ENCODE measurements at places on chromosomes 6 and 20.
A peak's percentile ranks its signal among the peaks of the same experiment; 100 is the strongest.

DNA sequence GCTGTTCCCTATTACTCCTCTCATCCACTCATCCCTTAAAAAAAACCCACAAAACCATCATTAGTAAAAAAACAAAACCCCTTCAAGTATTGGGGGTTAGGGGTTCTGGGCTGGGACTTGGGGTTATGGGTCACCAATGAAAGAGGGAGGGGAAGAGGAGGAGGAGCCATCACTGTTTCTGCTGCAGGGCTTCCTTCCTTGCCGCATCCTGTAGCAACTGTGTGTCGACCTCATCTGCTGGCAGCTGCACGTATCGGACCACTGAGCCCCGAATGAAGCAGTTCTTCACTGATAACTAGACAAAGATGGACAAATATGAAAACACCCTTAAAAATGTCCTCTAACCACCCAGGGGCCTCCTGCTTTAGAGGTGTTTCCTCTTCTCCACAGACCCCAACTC, 2.0 kb upstream of the VARS1 start:
- peaks cover 7% of the 10 kb centered on the region for H3K4me1 ChIP-seq
- H3K27me3 ChIP-seq, result no peaks in the 10 kb centered on the region
- DNase-seq, result peak; percentile 6
- no peaks in the 10 kb centered on the region for H3K36me3 ChIP-seq

DNA sequence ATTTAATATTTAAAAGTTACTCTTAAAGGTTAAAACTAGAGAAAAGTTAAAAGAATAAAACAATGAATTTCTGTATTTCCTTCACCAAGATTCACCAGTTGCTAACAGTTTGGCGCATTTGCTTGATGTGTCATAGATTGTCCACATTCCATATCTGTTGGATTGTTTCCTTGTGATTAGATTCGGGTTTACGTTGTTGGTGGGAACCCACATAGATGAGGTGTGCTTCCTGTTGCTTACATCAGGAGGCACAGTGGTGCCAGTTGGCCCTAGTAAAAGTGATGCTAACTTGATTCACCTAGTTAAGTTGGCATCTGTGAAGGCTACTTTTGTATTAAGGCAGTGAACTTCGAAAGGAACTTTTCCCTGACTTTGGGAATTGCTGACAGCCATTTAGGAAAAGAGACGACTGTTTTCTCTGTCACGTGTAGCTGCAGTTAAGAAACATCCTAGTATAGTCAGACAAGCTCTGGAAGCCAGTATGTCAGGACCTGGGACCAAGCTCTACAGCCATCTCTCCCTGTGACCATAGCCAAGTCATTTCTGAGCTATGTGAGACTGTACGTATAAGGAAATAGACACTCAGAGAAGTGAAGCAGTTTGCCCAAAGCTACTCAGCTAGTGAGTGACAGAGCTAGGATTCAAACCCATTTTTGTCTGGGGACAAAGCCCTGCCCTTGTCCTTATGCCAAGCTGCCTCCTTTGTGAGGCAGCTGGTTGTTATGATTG, 49.0 kb downstream of the PPARD start:
- no peaks in the 10 kb centered on the region for H3K27me3 ChIP-seq
- H3K27ac ChIP-seq, result no peak overlapping the region
- DNase-seq, result no peak
- H3K36me3 ChIP-seq, result no peaks in the 10 kb centered on the region

DNA sequence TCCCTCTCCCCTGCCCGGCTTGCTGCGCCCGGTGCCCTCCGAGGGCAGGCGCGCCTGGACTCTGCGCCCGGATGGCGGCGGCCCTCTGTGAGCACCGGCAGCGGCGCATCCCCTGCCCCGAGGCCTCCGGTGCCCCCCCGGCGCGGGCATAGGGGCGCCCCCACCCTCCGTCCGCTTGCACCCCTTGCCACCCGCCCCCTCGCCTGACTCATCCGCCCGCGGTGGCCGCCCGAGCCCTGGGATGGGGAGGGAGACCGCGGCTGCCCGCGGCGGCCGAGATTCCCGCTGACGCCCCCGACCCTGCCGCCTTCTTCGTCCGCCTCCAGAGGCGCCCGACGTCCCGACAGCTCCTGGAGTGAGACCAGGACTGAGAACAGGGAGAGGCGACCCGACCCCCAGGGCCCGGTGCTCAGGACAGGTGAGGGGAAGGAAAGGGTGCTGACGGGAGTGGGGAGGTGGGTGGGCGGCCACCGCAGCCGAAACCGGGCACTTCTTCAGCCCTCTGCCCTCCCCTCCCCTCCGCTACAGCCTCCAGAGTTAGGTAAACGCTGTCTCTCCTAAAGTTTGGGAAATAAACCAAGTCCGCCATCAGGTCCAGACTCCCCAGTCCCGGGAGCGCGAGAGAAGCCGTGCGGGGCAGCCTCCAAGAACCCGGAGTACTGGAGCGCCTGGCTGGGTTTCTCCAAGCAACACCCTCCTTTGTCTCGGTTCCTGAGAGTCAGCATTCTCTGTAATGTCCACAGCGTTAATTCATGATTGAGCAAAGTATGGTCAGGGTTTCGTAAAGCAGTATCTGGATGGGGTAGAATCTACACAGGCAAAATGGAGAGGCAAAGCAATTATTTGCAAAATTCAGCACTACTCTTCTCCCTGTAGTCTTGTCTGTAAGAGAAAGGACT, 539 bp downstream of the TMEM200A start:
- H3K4me3 ChIP-seq, result peak overlapping the region; percentile 43
- H3K4me1 ChIP-seq, result no peaks in the 10 kb centered on the region
- H3K27me3 ChIP-seq, result no peaks in the 10 kb centered on the region
- peak overlapping the region; percentile 19 for H3K27ac ChIP-seq

- no peaks in the 10 kb centered on the region for H3K4me1 ChIP-seq
- H3K36me3 ChIP-seq, result no peaks in the 10 kb centered on the region
- no peak overlapping the region for H3K27ac ChIP-seq
- H3K4me3 ChIP-seq, result no peak overlapping the region
- no peak for DNase-seq
These were observed 24.3 kb upstream of the GPR63 start for GRCh38 chr6:96861588-96861987.

DNA sequence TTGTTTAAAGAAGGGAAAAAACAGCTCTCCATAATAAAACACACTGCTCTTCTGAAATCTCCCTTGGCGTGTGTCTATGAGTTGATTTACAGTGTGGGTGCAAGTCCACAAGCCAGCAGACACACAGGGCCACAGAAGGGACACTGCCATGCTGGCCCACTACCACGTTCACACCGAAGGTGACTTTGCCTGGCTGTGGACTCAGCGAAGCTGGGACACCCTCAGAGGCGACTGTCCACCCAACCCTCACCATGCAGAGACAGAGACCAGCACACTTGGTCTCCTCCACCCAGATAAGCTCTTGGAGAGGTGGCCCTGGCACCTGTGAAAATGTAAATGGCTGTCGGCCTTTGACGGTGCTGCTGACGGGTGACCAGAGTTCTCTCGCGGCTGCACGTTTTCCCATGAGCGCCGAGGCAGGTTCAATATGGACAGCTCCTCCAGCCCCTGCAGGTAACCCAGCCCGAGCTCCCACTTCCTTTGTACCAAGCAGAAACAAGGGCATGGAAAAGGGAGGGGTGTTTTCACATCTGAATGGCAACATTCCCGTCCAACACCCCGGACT, 78.0 kb downstream of the YTHDF1 start:
- no peak overlapping the region for H3K4me3 ChIP-seq
- H3K27ac ChIP-seq, result no peak overlapping the region
- no peaks in the 10 kb centered on the region for H3K36me3 ChIP-seq
- no peaks in the 10 kb centered on the region for H3K4me1 ChIP-seq
- H3K27me3 ChIP-seq, result no peaks in the 10 kb centered on the region
- DNase-seq, result peak; percentile 22

DNA sequence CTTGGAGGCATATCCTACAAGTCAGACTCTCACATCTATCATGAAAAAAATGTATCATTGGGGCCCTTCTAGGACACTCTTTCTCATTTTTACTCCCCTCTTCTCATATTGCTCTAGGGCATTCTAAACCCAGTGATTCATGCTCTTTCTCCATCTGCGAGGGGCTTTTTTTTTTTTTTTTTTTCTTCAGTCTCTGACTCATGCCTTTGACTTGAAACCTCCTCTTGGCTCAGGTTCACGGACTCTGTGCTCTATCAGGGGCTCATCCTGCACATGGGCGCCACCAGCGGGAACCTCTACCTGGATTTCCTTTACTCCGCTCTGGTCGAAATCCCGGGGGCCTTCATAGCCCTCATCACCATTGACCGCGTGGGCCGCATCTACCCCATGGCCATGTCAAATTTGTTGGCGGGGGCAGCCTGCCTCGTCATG, 17.8 kb downstream of the SLC22A1 start:
- no peak overlapping the region for H3K27ac ChIP-seq
- H3K4me1 ChIP-seq, result peaks cover 3% of the 10 kb centered on the region
- H3K36me3 ChIP-seq, result no peaks in the 10 kb centered on the region
- no peak overlapping the region for H3K4me3 ChIP-seq
- DNase-seq, result no peak
- no peaks in the 10 kb centered on the region for H3K27me3 ChIP-seq

DNA sequence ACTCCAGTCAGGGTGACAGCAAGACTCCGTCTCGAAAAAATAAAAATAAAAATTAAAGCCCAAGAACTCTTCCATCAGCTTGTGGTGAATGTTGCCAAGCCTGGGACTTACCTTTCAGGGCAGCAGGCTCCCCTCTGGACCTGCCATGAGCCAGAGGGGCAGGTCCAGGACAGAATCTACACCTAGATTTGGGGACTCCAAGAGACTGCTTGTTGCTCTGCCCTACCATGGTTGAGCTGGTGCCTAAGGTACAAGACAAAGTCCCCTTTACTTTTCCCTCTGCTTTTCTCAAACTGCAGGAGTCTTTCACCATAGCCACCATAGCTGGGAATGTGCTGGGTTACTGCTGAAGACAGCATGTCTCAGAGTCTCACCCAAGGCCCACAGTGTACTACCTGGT, 9.2 kb downstream of the C6orf15 start:
- H3K27ac ChIP-seq, result no peak overlapping the region
- DNase-seq, result no peak

GRCh38 chr6:158619922-158620801, 24.4 kb downstream of the DYNLT1 start:
- H3K27ac ChIP-seq, result no peak overlapping the region
- peak; percentile 27 for DNase-seq
- H3K4me3 ChIP-seq, result no peak overlapping the region
- peaks cover 12% of the 10 kb centered on the region for H3K36me3 ChIP-seq

DNA sequence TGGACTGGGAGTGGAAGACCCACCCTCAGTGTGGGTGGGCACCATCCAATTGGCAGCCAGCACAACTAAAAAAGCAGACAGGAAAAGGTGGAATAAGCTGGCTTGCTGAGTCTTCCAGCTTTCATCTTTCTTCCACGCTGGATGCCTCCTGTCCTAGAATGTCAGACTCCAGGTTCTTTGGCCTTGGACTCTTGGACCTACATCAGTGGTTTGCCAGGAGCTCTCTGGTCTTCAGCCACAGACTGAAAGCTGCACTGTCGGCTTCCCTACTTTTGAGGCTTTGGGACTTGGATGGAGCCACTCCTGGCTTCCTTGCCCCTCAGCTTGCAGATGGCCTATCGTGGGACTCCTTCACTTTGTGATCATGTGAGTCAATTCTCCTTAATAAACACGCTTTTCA, 59.8 kb downstream of the SOX4 start:
- H3K4me1 ChIP-seq, result peaks cover 4% of the 10 kb centered on the region
- no peaks in the 10 kb centered on the region for H3K27me3 ChIP-seq
- no peak for DNase-seq

DNA sequence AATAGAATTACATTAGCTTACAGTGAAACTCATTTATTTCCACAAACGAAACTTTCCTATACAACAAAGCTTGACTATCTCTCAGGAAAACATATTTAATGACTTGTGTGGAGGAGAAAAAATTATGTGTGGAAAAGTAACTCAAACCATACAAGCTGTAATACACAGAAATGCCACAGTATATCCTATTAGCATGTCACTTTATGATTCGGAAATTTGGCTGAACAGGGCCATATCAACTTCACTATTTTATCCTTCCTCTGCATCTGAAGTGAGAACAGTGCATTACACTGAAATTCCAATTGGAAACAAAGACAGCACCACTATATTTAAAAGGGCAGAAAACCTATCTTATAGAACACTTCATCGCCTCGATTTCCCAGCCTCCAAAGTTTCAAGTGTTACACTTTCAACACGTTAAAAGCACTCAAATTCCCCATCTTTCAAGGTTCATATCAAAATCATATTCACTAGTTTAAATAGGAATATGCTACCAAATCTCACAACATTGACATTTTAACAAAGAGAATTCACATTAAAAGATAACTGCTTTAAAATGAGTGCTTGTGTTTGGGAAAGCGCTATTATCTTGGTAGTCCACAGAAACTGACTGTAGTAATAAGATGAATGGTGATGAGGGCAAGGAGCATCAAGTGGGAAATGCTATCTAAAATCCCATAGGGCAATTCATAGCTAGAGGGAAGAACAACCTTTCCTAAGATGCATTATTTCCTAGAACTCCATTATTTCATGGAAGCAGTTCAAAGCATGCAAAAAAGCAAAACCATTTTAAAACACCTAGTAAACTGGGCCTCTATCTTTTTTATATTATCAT, 1.8 kb downstream of the REV3L start:
- H3K27me3 ChIP-seq, result no peaks in the 10 kb centered on the region
- DNase-seq, result no peak
- no peaks in the 10 kb centered on the region for H3K36me3 ChIP-seq
- H3K4me1 ChIP-seq, result peaks cover 49% of the 10 kb centered on the region

GRCh38 chr6:46763466-46763865, 16.7 kb downstream of the ANKRD66 start:
- no peak for DNase-seq
- no peak overlapping the region for H3K27ac ChIP-seq
- H3K27me3 ChIP-seq, result no peaks in the 10 kb centered on the region
- no peak overlapping the region for H3K4me3 ChIP-seq
- H3K36me3 ChIP-seq, result no peaks in the 10 kb centered on the region
- H3K4me1 ChIP-seq, result no peaks in the 10 kb centered on the region

GRCh38 chr20:20492521-20493332, 124.8 kb downstream of the INSM1 start:
- H3K4me3 ChIP-seq, result no peak overlapping the region
- peaks cover 12% of the 10 kb centered on the region for H3K36me3 ChIP-seq
- H3K27ac ChIP-seq, result peak overlapping the region; percentile 50
- no peaks in the 10 kb centered on the region for H3K27me3 ChIP-seq
- DNase-seq, result no peak

DNA sequence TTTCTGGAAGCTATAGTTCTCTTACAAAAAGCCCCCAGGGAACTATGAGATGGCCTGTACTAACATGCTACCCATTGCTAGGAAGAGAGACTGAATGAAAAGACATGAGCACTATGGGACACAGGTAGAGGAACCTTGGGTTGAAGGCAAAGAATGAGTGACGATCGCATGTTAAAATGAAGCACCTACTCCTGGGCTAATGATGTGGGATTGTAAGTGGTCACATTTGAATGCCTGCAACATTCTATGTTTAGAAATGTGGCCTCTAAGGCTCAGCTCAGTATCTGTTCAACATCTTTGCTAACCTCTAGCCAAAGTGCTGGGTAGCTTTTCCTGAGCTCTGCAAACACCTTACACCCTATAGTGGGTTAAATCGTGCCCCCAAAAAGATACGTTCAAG, 5.2 kb upstream of the ZC3H12D start:
- no peak overlapping the region for H3K27ac ChIP-seq
- no peaks in the 10 kb centered on the region for H3K4me1 ChIP-seq
- no peaks in the 10 kb centered on the region for H3K27me3 ChIP-seq
- DNase-seq, result no peak

All from pancreas (tissue), 10 donors.